Activated CD4-positive, alpha-beta T cell treated with anti-CD3 and anti-CD28 coated beads, Interleukin-10, Interleukin-2, amounts not matched to agents 100 ng/mL and 50 ng/mL, durations not matched to agents 16 hours and 8 hours (primary cell): ENCODE measurements at places on chromosomes 1 and 21.

DNA sequence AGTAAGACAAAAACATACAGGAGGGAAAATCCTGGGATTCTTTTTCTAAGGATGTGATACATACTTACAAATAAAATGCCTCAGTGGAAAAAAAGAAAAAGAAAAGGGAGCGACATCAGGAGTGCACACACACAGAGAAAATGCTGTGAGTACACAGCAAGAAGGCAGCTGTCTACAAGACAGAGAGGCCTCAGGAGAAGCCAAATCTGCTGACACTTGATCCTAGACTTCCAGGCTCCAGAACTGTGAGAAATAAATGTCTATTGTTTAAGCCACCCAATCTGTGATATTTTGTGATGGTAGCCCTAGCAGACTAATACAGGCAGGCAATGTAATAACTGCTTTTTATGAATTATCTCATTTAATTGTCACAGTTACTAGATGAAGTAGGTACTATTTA is 17.0 kb upstream of the TRIM45 start:
- no peak for DNase-seq

- peak; percentile 32 for DNase-seq
Observed at GRCh38 chr1:18217398-18218043, 109.9 kb downstream of the IGSF21 start.

GRCh38 chr1:75053207-75053606 is 81.0 kb upstream of the LHX8 start:
- no peak for DNase-seq

- no peak for DNase-seq
Observed at GRCh38 chr1:37274938-37275631, 199.3 kb upstream of the ZC3H12A start.
